ENCODE measurements at places on chromosomes 1 and 21.

- no peak for DNase-seq
Measured at GRCh38 chr1:53401813-53402745, 57.1 kb upstream of the DMRTB1 start.

DNA sequence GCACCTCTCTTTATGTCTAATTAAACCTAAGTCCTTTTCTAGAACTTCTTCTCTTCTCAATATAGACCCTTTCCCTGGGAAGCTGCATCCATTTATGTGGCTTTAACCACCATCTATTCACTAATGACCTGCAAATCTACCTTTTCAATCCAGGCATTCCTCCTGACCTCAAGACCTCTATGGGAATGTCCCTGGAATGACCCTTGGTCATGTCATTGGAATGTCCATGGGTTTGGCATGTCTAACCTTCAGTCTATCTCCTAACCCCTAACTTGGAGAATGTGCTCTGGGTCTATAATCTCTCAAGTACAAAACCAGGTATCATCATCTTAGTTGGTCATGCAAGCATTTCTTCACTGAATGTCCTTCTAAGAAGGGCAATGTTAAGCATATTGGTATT, 196.1 kb downstream of the KCNH1 start:
- no peak for DNase-seq

DNA sequence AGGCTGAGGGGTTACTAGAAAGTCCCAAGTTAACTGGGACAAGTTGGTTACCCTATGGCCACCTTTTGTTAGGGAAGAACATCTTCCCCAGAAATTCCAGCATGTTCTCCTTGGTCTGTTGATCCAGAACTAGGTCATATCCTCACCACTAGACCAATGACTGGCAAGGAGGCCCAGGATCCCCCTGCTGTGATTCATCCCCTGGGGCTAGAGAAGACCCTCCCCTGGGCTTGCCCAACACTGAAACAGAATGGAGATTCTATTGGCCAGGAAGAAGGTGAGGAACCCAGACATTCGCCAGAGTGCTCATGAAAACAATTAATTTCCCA, 90.1 kb upstream of the SIM2 start:
- no peak for DNase-seq

DNA sequence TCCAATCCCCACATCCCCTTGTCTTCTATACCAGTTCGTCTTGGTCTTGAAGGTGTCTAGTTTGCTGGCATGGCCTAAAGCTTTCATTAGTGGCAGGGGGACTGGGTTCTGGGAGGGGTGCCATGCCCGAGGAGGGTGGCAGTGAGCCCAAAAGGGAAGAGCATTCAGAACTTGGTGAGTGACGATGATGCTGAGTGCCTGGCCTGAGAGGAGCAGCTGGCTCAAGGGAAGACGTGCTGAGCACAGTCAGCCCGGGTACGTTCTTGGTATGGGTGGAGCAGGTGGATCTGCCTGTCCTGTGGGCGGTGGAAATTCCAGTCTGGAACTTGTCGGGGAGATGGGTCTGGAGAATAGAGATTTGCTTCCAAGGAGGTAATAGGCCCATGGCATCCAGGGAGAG, 4.6 kb downstream of the FDPS start:
- DNase-seq: no peak

GRCh38 chr1:50742523-50742922, 217.5 kb downstream of the FAF1 start:
- no peak for DNase-seq

- DNase-seq: no peak
Measured at GRCh38 chr1:42524330-42524729, 61.2 kb downstream of the CCDC30 start.

DNA sequence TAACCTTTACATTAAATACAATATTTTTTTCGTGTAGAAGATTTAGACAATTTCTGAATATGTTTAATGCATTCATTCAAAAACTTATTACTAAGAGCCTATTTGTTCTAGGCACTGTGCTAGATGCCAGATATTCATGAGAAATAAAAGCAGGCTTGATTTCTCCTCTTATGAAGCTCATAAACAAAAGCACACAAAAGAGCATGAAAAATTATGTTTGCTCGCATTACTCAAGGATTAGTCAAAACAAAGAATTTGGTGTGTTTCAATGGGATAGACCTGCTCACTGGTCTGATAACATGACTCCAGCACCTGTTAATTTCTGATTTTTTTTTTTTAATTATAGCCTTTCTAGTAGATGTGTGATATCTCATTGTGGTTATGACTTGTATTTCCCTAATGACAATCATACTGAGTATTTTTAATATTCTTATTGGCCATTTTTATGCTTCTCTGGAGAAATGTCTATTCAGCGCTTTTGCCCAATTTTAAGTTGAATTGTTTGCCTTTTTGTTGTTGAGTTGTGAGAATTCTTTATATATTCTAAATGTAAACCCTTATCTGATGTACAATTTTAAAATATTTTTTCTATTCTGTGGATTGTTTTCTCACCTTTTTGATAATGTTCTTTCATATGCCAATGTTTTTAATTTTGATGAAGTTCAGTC, 382.3 kb upstream of the ADGRL4 start:
- DNase-seq: no peak

DNA sequence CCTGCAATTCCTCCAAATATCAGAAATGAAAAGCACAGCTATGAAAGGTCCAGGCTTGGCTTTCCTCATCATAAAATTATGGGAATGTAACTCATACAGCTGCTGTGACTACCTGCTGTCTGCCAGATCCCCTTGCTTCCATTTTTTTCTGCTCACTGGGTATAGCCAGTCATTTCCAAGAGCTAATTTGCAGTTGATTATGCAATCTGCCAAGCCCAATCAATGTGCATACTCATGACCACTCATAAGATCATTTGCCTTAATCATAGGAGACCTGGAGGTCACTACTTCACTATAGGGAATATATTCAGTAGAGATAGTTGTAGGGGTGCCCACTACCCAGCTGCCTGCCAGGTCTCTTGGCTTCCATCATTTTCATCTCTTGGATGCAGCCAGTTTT, 417.7 kb upstream of the ZRANB2 start:
- DNase-seq: no peak

GRCh38 chr1:95506736-95507414, 272.9 kb downstream of the RWDD3 start:
- no peak for DNase-seq

DNA sequence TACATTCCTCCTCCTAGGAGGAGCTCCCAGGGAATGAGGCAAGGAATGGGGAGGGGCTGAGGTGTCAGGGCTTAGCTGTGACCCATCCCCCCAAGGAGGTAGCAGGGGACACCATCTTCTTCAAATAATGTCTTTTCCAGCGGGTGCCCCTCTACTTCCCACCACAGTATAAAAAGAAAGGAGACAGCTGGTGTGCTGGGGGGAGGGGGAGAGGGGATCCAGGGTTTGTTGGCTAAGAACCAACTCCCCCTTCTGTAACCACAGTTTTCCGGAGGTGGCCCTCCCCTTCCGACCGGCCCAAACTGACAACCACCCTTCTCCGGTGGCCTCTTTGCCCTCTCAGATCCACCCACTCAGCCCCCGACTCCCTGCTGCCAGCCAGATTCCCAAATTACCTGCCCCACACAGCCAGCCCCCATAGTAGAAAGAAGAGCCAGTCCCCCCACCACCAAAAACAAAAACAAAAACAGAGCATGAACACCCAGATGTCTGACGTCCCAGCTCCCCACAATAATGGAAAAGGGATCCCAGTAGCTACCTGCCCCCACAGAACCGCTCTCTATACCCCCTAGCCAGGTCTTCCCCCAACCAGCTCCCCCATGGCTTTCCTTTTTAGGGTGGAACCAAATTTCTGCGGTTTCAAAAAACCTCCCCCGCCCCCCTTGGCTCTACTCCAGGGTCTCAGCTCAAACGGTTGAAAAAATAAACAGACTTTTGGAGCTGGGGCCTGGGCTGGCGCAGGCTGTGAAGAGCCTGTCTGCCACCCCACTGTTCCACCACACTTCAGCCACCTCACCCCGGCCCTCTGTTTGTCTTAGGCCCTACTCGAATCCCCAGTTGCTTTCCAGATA, 2.1 kb downstream of the ARHGEF2 start:
- DNase-seq: peak; percentile 56
